Suprapubic skin (tissue), 4 donors: ENCODE measurements at places on chromosomes 7 and 10.

- no peak for DNase-seq
These were observed 552.7 kb downstream of the DNAJB6 start for GRCh38 chr7:157889480-157889879.

GRCh38 chr7:45592230-45592991 is 18.2 kb downstream of the ADCY1 start:
- DNase-seq, result no peak

- no peak for DNase-seq
These were observed 101.4 kb downstream of the SEMA3E start for GRCh38 chr7:83547526-83547925.

- no peak for DNase-seq
These were observed 19.5 kb downstream of the RBM33 start for GRCh38 chr7:155663937-155664336.

- DNase-seq, result no peak
These were observed 59.9 kb upstream of the AQP1 start for GRCh38 chr7:30851651-30852307.

GRCh38 chr7:150586785-150587152 is 19.6 kb downstream of the GIMAP4 start:
- no peak for DNase-seq

DNA sequence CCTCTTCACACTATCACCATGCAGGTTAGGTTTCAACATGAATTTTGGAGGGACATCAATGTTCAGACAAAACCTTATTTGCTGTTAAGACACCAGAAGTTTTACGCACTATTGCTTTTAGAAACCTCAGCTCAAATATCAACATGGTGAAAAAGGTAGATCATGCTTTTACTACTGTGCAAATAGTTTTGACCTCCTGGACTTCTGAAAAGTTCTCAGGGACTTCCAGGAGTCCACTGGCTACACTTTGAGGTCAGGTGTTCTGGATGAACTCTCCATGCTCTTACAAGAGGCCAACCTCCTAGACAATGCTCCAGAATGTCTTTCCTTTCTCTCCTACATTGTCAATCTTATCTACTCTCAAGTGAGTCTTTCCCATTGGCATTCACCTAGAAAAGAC is 55.9 kb downstream of the SLC25A13 start:
- DNase-seq, result no peak

DNA sequence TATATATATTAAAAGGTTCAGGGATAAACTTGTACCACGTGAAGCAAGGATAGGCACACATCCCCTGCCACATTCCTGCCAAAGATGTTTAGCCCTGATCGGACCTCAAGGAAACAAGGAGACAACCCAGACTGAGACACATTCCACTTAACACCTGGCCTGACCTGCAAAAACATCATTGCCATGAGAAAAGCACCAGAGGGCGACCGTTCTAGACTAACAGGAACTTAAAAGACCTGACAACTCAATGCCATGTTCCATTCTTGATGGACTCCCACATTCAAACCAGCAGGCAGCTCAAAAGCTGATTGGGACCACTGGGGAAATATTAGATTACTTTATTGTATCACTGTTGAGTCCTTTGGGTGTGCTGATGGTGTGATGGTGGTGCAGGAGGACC is 8.1 kb upstream of the PDGFA start:
- DNase-seq, result no peak

GRCh38 chr10:48801001-48801421 is 116.3 kb downstream of the WDFY4 start:
- no peak for DNase-seq

DNA sequence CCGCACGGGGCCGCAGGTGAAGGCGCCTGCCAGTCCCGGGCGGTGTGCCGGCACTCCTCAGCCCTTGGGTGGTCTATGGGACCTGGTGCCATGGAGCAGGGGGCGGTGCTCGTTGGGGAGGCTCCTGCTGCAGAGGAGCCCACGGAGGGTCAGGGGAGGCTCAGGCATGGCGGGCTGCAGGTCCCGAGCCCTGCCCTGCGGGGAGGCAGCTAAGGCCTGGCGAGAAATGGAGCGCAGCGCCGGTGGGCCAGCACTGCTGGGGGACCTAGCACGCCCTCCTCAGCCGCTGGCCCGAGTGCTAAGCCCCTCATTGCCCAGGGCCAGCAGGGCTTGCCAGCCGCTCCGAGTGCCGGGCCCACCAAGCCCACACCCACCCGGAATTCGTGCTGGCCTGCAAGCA is 18.9 kb downstream of the AKR1E2 start:
- no peak for DNase-seq

GRCh38 chr10:28410420-28411135 is 107.7 kb upstream of the MPP7 start:
- DNase-seq, result no peak

GRCh38 chr10:84047258-84048010 is 91.9 kb upstream of the GHITM start:
- no peak for DNase-seq

GRCh38 chr7:34762764-34763163 is 104.7 kb downstream of the NPSR1 start:
- no peak for DNase-seq

- DNase-seq, result no peak
These were observed 77.9 kb upstream of the PDGFA start for GRCh38 chr7:597348-598178.

GRCh38 chr7:15864626-15864991 is 178.1 kb upstream of the MEOX2 start:
- no peak for DNase-seq

DNA sequence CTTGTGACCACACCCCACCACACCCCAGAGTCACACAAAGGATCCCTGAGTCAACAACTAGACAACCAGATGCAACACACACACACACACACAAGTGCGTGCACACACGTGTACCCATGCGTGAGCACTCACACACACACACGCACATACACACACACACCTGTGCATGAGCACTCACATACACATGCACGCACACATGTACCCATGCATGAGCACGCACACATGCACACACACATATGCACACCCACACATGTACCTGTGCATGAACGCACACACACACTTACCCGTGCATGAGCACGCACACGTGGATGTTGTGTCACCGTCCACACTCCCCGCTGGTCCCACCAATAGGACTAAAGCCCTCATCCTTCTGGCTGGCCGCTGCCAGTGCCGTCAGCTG is 60.4 kb downstream of the HTR5A start:
- no peak for DNase-seq

- DNase-seq, result no peak
These were observed 250.3 kb downstream of the STK31 start for GRCh38 chr7:23960361-23960760.

DNA sequence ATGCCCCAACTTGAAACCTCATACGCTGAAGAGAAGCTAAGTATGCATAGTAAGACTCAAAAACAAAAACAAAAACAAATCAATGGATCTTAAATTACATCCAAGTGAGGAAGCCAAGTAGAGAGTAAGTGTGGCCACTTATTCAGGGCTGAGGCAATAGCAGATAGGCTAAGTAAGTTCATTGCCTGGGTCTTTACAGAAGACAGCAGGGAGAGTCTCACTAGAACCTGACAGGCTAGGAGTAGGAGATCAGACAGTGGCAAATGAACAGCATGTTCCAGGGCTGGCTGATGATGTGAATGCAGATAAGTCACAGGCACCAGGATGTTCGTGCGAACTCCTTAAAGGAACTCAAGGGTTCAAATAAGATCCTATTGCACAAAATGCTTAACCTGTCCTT is 568.6 kb downstream of the KCNMA1 start:
- no peak for DNase-seq

DNA sequence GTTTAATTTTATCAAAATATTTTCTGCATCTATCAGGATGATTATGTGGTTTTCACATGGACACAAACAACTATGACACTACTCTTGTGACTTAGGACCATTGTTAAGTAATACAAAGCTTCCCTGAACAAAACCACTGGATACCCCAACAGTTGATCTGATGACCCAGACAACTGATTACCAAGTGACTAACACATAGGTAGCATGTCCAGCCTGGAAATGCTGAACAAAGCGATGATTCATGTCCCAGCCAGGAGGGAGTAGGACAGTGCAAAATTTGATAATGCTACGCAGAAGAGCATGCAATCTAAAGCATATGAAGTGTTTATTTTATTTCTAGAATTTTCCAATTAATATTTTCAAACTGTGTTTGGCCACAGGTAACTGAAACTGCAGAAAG is 8.9 kb upstream of the PNLIP start:
- DNase-seq, result no peak

GRCh38 chr7:115177103-115177502 is 255.2 kb downstream of the MDFIC start:
- no peak for DNase-seq

GRCh38 chr7:64755865-64756264 is 38.4 kb upstream of the ZNF138 start:
- DNase-seq, result no peak

DNA sequence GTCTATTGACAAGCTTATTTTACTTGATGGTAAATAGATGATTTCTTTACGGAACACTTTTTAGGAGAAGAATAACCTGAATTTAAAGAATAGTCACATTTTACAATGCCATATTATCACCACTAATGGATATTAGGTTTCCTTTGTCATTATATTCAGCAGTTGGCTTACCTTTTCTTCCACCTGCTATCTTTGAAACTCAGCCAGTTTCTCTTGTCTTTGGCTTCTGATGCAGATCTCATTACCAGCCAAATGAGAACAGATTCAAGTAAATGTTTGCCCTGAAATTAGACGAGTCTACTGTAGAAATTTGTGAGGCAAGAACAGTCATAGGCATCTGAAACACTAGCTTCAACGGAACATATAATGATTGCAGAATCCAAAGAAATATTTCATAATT is 85.5 kb upstream of the OIT3 start:
- no peak for DNase-seq

DNA sequence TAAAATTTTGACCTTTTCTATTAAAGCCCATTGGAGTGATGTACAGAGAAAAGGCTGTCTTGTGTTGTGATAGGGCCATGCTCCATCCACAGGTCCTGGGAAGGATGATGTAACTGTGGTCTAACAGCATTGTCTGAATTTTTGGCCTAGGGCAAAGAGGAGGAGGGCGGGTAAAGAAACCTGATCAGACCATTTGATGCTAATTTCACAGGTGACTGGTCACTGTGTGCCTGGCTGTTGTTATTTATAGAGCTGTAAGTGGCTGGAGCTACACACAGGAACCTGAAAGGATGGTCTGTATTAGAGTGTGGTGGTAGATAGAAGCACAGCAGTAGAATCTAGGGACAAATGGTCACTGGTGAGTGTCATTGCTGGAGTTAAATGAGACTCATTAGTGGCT is 182.1 kb downstream of the AUTS2 start:
- no peak for DNase-seq

DNA sequence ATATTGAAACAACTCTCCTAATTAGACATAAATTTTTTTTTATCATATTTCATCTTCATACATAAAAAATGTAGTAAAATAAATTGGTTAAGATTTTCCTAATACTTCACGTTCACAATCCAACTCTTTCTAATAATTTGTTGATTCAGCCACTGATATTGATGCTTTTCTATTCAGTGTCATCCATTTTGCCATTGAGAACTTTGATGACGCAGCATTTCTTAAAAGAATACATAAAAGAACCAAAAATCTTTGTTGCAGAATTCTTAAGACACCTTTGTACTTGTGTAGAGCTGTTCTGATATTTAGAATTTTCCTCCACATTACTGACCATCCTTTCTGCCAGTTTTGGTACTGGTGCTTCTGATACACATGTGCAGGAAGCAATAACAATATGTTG is 52.6 kb downstream of the LOXL4 start:
- no peak for DNase-seq

DNA sequence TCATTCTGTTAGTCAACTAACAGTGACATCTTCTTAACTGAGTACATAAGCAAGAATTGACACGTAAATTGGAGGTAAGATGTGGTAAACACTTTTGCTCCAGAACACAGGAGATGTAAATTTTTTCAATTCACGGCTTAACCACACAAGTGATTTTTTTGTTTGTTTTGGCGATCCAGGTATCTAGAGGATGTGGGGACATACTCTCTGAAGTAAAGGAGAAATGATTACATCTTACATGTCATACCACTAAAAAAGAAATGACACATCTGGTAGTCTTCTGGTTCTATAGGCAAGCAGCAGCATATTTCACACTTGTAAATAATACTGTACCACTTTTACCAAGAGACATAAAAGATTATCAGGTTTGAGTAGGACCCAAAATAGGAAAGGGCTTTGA is 200.3 kb upstream of the ZWINT start:
- DNase-seq, result no peak

GRCh38 chr10:100707261-100707848 is 38.0 kb upstream of the PAX2 start:
- DNase-seq, result no peak

- no peak for DNase-seq
These were observed 195.2 kb upstream of the KCND2 start for GRCh38 chr7:120077777-120078176.

- no peak for DNase-seq
These were observed 7.8 kb upstream of the LIPM start for GRCh38 chr10:88794731-88795130.

- DNase-seq, result no peak
These were observed 25.9 kb downstream of the ST8SIA6 start for GRCh38 chr10:17428351-17429097.

- no peak for DNase-seq
These were observed 73.3 kb downstream of the ARID5B start for GRCh38 chr10:61974601-61975390.

GRCh38 chr10:80579849-80580637 is 42.3 kb downstream of the SH2D4B start:
- DNase-seq, result no peak

GRCh38 chr10:129653428-129653827 is 186.4 kb downstream of the MGMT start:
- DNase-seq, result no peak

- no peak for DNase-seq
These were observed 14.5 kb upstream of the FAM13C start for GRCh38 chr10:59376846-59377245.

DNA sequence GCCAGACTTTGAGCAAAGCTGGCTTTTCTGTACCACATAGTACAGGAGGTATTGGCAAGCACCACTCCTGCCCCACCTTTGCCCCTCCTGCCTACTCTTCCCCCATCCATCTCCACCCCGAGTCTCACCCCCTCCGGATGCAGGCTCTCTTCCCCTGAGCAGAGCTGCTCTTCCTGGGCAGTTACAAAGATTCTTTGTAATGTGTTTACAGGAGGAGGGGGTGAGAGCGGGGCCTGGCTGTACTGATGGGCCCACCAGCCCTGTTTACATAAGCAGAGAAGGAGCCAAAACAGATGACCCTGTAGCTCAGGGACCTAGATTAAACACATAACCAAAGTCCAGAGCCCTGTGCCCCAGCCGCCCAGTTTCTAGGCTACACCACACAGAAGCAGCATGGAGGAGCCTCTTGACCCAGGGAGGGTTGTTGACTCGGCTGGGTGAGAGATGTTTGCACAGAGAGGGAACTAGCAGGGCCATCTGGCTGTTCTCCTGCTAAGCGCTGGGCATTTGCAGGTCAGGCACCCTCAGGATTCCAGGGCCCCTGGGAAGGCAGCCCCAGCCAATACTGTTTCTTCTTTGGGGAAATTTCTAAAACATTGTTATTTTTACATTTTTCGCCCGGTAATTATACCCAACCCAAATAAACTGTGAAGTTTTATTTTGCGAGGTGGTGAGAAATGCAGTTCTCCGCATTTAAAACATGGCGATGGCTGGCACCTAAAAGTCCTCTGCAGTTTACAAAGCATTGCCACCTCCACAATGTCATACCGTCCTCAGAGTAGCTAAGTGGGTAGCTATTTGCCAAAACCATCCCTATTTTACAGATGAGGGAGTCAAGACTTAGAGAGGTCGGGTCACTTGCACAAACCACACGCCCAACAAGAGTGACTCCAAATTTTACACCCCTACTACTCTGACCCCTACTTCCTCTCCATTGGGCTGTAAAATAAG is 11.4 kb upstream of the ZKSCAN1 start:
- DNase-seq, result no peak

GRCh38 chr7:143434660-143435059 is 8.6 kb upstream of the TAS2R60 start:
- DNase-seq, result peak; percentile 91
